Immature natural killer cell (primary cell): ENCODE measurements at places on chromosomes 2 and 18. TPM values are rescaled to one million over a fixed set of nuclear protein-coding genes. Genes with fewer than 3 reads are reported as not detected.

DNA sequence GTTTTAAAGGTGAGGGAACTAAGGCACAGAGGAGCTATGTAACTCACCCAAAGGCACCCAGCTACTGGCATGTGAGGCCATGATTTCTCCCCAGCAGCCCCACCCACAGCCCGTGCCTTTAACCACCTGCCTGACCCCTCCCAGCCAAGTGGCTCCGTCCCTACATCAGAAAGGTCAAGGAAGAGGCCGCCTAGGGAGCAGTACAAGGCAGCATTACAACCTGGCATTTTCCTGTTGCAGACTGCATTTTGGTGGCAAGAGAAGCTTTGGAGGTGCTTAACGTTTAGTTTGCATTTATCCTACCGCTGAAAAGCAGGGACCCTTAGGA is 17.5 kb downstream of the STEAP3 start:
- DNase-seq: no peak

- no peak for DNase-seq
Observed at GRCh38 chr18:42287047-42287446, 332.0 kb downstream of the PIK3C3 start.

DNA sequence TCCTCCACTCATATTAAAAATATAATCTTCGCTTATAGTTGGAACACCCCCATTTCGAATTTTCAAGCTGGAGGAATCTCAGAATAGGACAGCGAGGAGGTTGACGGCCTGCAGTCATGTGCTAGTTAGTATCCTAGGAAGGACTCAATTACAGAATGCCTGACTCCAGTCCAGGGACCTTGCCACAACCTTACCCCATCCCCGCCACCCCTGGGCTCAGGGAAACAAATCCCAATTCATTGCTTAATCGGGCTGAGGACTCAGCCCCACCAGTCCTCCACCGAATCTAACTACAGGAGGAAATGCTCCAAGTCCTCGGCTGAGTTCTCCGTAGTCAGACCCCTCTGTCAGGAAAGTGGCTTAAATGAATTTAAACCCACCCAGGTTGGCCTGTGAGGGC is 31.7 kb upstream of the ZBTB7C start:
- no peak for DNase-seq

GRCh38 chr2:209189893-209190292 is 234.0 kb upstream of the MAP2 start:
- no peak for DNase-seq

GRCh38 chr18:50709193-50709592 is 110.6 kb downstream of the MRO start:
- no peak for DNase-seq

GRCh38 chr2:54308186-54308585 is 52.2 kb upstream of the TSPYL6 start:
- DNase-seq: no peak

DNA sequence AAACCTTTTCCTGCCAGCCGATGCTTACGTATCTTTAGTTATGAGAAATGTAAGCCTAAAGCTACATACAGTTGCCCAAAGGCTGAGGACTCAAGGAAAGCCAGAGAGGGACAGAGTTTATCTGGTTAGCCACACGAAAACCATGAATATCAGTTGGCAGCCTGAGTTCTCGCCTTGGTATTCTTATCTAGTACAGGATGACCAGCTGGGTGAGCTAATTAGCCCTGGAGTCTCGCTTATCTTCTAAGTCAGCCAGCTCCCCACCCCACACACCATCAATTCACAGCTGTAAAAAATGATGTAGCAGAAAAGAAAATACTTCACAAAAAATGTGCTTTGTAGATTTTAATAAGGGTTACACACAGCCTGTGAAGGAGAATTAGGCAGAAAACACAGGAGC is 617.5 kb upstream of the SOX11 start:
- no peak for DNase-seq

DNA sequence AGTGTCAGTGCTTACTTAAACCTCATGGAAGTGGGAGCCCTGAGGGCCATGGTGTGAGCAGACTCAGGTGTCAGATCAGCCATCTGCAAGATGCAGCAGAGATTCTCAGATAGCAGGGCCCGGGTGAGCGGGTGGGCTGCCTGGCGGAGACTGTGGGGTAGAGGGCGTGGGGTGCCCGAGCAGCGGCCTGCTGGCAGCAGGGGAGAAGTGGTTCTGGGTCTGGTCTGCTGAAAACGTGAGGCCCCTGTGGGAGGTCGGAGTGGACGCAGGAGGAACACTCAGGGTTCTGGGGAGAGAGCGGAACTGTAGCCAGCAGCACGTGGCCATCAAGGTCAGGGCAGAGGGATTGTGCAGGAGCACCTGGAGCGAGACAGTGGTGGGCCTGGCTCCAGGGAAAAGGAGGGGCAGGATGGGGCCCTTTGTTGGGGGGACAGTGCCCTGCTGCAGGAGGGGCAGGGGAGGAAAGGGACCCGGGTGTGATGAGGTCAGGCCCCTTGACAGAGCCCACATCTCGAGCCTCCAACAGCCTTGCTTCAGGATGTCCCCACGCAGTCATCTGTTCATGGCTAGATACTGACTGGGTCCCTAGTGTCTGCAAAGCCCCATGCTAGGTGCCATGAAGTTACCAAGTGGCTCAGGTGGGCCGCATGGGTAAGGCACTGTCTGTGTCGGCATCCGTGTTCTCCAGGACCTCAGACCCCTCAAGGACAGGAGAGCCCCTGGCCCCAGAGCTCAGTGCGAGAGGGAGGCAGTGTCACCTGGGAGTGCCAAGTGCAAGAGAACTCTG is 2.7 kb upstream of the ESPNL start:
- no peak for DNase-seq

DNA sequence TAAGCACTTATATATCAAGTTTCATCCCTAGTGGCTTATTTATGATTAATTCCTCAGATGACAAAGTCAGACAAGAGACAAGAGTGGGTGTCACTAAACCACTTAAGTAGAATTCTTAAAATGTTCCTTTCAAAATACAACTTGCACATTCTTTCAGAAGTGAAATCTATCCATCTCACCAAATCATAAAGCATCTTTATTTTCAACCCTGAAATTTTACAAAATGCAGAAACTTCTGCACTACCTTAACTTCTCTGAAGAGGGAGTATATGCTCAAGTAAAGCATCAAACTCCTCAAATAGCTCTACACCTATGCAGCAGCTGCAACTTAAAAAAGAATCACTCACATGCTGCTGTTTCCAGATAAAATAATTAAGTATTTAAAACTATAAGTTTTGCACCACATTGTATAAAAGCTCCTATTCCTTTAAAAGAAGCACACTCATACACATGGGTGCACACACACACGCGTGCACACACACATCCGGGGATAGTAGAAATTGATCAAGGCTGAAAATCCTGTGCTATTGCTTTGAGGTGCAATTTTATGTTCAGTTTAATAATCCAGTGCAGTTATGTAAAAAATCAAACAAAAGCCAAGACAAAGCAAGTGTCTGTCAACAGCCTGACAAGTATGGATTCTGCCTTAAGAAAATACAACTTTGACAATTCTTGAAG is 244.5 kb downstream of the TCF4 start:
- DNase-seq: no peak

GRCh38 chr2:219465659-219466561 is 31.3 kb downstream of the SPEG start:
- DNase-seq: no peak

DNA sequence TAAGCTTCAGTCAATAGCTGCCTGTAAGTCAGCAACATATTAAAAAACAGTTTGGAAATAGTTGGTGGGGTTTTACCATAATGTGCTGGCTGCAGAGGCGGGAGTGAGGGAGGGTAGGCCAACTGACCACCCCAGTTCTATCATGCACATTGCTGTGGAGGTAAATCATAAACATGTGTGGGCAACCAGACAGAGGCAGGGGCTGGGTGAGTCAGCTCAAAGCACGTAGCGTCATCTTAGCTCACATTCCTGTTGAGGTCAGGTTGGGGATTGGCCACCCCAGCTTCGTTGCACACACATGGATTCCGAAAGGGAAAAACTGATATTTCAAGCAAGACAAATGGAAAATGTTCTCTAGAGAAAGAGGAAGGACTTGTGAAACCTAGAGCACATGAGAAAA is 19.5 kb downstream of the GPR45 start:
- no peak for DNase-seq

GRCh38 chr2:219484343-219485200 is 14.1 kb upstream of the GMPPA start:
- DNase-seq: no peak

CROCC2 gene
- polyA plus RNA-seq: not detected

TMEM163 gene
- polyA plus RNA-seq: 1.1 TPM

ZNF521 gene
- polyA plus RNA-seq: not detected

RAB10 gene
- polyA plus RNA-seq: 69.9 TPM
